ENCODE measurements at places on chromosomes 3 and 15.

DNA sequence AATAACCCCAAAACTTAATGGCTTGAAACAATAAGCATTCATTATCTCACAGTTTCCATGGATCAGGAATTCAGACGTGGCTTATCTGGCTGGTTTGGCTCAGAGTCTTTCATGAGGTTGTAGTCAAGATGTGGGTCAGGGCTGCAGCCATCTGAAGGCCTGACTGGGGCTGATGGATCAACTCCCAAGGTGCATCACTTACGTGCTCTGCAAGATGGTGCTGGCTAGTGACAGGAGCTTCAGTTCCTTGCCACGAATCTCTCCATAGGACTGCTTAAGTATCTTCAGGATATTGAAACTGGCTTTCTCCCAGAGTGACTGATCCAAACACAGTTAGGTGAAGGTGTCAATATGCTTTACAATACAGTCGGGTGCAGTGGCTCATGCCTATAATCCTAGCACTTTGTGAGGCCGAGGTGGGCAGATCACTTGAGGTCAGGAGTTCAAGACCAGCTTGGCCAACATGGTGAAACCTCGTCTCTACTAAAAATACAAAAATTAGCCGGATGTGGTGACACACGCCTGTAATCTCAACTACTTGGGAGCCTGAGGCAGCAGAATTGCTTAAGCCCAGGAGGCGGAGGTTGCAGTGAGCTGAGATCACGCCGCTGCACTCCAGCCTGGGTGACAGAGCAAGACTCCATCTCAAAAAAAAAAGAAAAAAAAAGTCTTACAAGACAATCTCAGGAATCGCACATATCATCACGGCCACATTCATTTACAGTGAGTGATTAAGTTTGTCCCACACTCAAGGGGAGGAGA, 28.5 kb upstream of the PTPRG start:
- DNase-seq = peak; percentile 85

- DNase-seq = no peak
These were observed 70.1 kb downstream of the ZNF609 start for GRCh38 chr15:64530472-64530871.

- peak; percentile 68 for DNase-seq
These were observed 39.8 kb upstream of the CMTM8 start for GRCh38 chr3:32198714-32199113.

GRCh38 chr15:58517252-58517681, 85.5 kb downstream of the LIPC start:
- peak; percentile 57 for DNase-seq

DNA sequence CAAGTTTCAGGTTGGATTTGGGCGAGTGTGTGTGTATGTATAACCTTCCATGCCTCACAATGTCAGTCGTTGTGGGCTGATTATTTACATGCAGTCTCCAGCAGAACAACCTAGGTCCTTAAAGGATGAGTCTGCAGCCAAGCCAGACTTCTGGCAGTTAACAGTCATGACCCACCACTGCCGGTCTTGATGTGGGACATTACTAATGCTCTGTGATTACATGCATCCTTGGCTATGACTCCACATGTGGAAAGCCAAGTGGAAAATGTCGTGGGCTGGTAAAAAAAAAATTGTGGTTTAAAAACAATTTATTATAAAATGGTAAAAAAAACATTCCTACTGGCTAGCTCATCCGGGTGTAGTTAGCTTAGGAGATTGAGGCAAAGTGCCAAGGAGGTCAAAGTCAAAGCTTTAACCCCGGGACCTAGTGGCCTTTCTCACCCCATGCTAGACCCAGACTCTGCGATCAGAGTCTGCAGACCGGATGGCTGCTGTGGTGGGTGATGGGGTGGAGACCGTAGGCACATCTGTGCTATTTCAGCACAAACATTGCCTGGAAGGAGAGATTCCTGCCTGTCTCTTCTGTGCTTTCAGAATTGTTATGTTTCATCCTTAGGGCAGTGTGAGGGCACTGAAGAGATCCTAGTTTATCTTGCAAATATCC, 6.8 kb downstream of the RARRES1 start:
- no peak for DNase-seq

DNA sequence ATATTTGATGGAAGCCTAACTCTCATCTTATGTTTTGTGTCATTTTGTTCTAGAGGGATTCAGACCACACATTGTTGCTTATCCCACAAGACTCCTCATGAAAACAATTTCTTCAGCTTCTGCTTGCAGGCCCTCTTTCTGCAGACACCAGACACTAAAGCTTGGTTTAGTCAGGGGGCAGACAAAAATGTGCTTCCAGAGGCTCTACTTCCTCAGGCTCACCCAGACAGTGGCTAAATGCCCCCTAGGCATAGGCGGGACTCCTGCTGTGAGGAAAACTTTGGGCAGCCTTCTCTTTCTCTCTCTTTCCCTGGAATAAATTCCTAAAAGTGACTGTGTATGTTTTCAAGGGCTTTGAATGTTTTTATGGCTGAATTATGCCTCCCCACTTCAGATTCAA, 435.4 kb upstream of the ATP11B start:
- DNase-seq = no peak

- no peak for DNase-seq
These were observed 145.7 kb downstream of the TLE3 start for GRCh38 chr15:69951898-69952555.

DNA sequence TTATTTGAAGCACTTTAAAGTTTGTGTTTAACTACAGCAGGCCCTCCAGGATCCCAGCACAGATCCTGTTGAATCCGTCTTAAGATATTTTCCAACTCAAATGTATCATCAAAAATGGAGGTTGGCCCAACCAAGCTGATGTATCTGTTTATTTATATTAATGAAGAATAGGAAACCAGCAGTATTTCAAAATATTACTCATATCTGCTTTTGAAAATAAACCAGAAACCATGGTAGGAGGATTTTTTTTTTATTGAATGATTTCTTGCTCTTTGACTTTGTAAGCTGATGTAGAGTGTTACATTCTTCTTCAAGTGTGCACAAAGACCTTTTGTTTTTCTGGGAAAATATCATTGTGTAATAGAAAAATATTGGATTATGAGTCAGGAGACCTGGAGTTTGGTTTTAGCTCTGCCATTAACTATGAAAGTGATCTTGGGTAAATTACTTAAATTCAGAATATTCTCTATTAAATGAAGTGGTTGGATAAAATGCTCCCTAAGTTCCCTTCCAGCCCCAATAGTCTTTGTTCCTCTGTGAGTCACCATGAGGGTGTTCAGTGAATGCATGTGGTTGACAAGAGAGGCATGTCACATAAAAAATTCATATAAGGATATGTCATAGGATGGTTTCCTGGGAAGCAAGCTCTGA, 221.3 kb upstream of the GAP43 start:
- no peak for DNase-seq

DNA sequence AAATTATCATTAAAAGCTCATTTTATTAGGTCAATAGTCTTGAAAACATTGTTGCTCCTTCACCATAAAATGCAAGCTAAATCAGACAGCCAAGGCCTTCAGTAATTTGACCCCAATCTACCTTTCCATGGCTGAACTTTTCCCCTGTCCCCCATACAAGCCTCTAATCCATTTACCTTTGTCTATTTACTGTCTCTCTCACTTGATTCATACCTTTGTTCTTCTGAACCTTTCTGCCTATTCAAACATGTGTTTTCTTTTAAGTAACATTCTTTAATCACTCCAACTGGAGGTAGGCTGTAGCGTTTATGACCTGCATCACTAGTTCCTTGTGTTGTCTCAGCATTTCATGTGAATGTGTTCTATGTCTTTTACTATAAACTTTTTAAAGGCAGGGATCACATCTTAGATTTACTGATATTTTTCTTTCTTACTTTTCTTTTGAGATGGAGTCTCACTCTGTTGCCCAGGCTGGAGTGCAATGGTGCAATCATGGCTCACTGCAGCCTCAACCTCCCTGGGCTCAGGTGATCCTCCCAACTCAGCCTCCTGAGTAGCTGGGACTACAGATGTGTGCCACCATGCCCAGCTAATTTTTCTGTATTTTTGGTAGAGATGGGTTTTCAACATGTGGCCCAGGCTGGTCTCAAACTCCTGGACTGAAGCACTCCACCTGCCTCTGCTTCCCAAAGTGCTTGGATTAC, 5.2 kb upstream of the NANOGP8 start:
- DNase-seq = no peak

- peak; percentile 84 for DNase-seq
These were observed 501.7 kb downstream of the SHQ1 start for GRCh38 chr3:72346526-72346926.

DNA sequence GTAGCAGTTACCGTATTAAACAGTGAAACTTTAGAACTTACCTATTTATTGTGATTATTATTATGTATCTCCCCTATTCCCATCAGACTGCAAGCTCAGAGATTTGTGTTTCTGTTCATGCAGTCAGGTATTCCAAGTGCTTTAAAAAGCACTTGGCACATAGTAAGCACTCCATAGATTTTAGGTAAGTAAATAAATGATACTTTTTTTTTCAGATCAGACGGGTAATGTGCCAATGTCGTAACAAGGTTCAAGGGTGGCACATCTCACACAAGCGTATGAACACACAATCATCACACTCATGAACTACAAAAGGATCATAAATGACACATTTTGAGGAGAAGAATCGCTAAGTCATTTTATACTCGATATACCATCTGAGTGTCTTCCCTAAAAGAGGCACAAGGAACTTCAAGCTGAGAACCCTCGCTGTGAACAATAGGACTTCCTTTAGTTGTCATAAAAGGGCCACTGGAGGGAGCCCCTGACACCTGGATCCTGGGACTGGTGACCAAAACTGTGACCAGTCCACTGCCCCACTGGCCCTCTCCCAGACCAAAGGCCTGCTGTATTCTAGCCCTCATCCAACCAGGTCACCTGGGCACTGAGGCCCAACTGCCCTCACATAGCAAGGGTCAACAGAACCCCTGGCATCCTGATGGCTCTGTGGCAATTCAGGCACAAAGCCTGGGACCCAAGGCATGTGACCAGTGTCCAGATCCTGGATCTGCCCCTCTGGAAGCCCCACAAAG, 32.1 kb downstream of the KIF9 start:
- DNase-seq = peak; percentile 54

DNA sequence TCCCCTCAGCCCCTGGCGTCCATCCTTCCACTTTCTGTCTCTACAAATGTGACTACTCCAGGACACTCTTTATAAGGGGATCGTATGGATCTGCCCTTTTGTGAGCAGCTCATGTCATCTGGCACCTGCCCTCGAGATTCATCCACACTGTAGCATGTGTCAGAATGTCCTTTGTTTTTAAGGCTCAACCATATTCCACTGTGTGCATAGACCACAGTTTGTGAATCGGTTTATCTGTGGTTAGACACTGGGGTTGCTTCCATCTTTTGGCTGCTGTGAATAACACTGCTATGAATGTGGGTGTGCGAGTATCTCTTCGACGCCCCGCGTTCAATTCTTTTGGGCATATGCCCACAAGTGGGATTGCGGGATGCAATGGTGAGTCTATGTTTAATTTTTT, 167.9 kb downstream of the NUP210 start:
- DNase-seq = peak; percentile 37

DNA sequence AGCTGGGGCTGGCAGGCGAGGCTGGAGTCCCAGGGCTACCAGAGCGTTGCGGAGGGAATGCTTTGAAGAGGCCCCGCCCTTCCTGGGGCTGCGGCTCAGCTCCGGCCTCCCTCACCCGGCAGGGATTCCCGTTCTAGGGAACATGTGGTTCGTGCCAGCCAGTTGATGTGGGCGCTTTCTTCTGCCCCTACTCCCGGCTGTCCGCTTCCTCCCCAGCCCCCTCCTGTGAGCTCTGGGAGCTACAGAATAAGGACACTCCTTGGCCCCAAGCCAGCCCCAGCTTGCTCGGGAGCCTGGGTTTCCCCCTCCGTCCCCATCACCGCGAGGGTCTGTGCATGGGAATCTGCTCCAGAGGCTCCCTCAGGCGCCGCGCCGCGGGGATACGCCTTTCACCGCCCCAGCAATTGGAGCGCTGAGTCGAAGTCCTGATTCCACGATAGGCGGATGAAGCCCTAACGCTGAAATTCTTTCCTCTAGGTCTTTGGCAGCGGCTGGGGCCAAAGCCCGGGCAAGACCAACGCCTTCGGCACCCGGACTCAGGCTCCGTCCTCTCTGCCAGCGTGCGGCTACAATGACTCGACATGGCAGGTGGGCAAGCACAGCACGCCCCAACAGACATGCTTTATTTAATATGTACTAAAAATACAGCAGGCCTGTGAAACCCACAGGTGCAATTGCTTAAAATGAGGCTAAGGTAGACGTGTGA, 69.5 kb downstream of the KLF15 start:
- DNase-seq = no peak

- no peak for DNase-seq
These were observed 38.3 kb downstream of the CPN2 start for GRCh38 chr3:194312743-194313281.

- no peak for DNase-seq
These were observed 13.8 kb upstream of the NSMCE3 start for GRCh38 chr15:29283381-29283780.

DNA sequence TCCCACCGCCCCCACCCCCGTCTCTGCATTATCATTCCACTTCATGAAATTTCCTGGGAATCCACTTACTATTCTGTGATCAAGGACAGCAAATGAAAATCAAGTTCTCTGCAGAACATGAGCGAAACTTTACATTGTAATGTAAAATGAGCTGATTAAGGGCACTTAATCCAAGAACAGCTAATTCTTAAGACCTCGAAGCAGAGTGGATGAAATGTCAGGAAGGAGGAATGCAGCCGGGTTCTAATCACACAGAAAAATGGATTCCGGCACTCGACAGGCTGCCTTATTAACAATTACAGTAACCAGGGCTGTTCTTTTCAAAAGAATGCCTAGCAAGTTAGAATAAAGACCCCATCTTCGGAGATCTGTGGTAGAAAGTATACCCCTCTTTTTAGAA, 57.5 kb downstream of the RFTN1 start:
- no peak for DNase-seq

DNA sequence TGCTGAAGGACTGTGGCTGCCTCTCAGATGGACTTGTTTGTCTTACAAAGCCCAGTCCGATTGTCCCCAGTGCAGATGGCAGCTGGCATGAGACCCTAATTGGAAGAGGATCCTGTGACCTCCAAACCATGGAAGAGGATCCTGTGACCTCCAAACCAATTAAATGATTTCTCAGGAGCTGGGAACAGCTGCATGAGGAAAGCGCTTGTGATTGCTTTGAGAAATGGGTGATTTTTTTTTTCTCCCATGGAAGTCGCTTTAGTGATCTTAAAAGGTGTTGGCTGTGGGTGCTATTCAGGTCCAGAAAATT, 68.4 kb upstream of the LARS2 start:
- no peak for DNase-seq

- DNase-seq = no peak
These were observed 129.1 kb upstream of the SMAD3 start for GRCh38 chr15:66936109-66936860.

GRCh38 chr3:122183521-122183892, at the start of gene CASR:
CASR (plus strand) TSS chr3:122183668; CDS start chr3:122254190, 70,522 bp downstream.
- DNase-seq = no peak

GRCh38 chr3:48434591-48435222, 4.8 kb upstream of the PLXNB1 start:
- no peak for DNase-seq

GRCh38 chr3:132256989-132257388, 60.2 kb upstream of the ACP3 start:
- DNase-seq = peak; percentile 53

GRCh38 chr3:136444581-136444980, 194.4 kb downstream of the PCCB start:
- DNase-seq = no peak

- DNase-seq = no peak
These were observed 442.8 kb downstream of the FGF12 start for GRCh38 chr3:192284443-192285072.

- no peak for DNase-seq
These were observed 20.9 kb downstream of the PIK3R4 start for GRCh38 chr3:130725746-130726145.

All from MV-4-11 (cell line).